ENCODE measurements at places on chromosomes 6 and 20.

DNA sequence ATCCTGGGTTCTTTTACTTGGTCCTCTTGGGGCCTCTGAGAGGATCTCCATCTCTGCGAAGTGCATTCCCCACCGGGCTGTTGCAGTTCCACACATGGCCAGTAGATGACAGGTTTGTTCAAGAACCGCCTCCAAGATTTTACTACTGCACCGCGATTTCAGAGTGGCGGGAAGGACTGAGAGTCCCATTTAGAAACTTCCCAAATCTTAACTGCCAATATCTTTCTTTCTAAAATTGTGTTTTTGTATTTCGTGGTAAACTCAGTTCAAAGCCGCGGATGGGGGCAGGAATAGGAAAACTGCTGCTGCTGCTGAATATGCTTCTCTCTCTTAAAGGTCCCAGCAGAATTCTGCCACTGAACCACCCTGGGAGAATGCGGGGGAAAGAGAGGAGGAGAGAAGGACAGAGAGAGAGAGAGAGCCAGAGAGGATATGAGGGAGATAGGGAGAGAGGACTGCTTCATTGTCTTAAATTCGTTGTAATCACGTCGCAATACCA is 8.6 kb upstream of the BTNL2 start:
- DNase-seq = peak; percentile 94
- no peak overlapping the region for H3K27ac ChIP-seq
- H3K36me3 ChIP-seq = no peaks in the 10 kb centered on the region

DNA sequence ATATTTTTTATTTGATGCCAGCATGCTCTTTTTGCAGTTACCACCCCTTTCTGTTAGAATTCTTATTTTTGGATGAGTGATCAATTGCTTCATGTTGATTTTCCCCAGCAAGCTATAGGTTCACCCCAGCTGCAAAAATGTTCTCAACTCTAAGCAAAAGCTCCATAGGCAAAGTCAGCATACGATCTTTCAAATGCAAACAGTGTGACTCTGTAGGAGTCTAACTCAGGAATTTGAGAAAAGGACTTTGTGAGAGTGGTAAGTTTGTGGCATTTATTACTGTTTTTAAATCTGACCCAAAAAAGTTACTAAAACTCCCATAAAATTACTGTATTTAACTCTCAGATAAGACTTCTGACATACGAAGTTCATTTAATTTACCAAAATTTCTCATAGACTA is 134.9 kb upstream of the HSF2 start:
- no peaks in the 10 kb centered on the region for H3K4me1 ChIP-seq
- H3K27me3 ChIP-seq = no peaks in the 10 kb centered on the region
- H3K27ac ChIP-seq = no peak overlapping the region
- H3K36me3 ChIP-seq = no peaks in the 10 kb centered on the region
- no peak for DNase-seq
- no peak overlapping the region for H3K4me3 ChIP-seq

DNA sequence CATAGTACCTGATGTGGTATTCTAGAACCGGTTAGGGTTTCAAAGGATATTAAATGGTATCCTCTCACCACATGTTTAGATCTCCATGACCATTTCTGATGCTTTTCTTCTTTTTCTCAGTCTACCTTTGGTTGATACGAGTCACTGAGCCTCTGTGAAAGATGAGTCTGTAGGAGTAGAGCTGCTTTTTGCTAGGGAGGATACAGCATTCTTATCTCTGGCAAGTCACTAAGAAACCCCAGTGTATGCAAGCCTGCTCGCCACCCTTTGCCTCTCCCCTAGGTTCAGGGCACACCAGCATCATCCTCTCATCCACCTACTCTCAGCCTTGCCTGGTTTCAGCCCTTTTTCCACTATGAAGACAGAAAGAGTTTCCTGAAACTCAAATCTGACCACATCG is 89.9 kb downstream of the MTFR2 start:
- no peaks in the 10 kb centered on the region for H3K36me3 ChIP-seq
- H3K27ac ChIP-seq = no peak overlapping the region
- DNase-seq = no peak
- H3K4me1 ChIP-seq = no peaks in the 10 kb centered on the region

- H3K27ac ChIP-seq = no peak overlapping the region
- no peaks in the 10 kb centered on the region for H3K4me1 ChIP-seq
- no peaks in the 10 kb centered on the region for H3K27me3 ChIP-seq
- no peak overlapping the region for H3K4me3 ChIP-seq
- no peak for DNase-seq
These were observed 43.9 kb downstream of the PLCB4 start for GRCh38 chr20:9112541-9113515.

DNA sequence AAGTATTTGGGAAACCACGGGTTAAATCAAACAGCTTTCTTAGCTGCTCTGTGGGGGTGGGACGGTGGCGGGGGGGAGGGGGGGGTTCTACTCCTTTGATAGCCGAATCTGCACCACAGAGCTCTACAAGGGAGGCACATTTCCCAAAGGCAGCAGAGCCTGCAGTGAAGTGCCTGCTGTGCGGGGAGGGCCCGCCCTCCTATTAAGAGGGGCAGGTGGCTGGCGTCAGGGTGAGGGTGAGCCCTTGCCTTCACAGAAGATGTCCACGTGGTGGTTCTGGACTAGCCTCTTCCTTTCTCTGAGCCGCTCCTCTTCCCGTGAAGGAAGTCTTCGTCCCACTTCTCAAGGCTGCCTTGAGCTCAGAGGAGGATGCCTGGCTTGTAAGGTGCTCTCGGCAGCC is 174.9 kb upstream of the THBS2 start:
- peak overlapping the region; percentile 59 for H3K27ac ChIP-seq
- H3K27me3 ChIP-seq = no peaks in the 10 kb centered on the region
- H3K4me1 ChIP-seq = no peaks in the 10 kb centered on the region
- no peak for DNase-seq

GRCh38 chr6:105934708-105935107 is 151.4 kb upstream of the PRDM1 start:
- no peak overlapping the region for H3K27ac ChIP-seq
- H3K4me1 ChIP-seq = no peaks in the 10 kb centered on the region
- no peaks in the 10 kb centered on the region for H3K27me3 ChIP-seq

DNA sequence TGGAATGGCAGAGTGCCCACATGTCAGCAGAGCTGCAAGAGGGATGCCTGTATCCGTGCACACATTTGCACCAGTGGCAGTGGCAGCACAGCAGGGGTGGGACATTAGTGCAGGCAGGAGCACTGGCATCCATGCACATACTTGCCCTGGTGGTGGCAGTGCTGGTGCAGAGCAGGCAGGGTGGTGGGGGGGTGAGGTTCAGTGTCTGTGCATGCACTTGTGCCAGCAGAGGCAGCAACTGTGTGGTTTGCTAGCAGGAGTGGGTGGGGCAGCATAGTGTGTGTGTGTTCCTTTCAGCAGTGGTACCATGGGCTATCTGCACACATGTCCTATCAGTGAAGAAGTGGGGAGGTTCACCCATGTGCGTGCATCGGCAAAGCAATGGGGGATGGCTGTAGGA is 151.6 kb downstream of the EPM2A start:
- no peaks in the 10 kb centered on the region for H3K36me3 ChIP-seq
- H3K4me3 ChIP-seq = no peak overlapping the region
- no peak overlapping the region for H3K27ac ChIP-seq

- DNase-seq = no peak
- H3K27ac ChIP-seq = no peak overlapping the region
- H3K27me3 ChIP-seq = no peaks in the 10 kb centered on the region
- no peaks in the 10 kb centered on the region for H3K36me3 ChIP-seq
- H3K4me3 ChIP-seq = no peak overlapping the region
These were observed 152.4 kb downstream of the SASH1 start for GRCh38 chr6:148495029-148495428.

GRCh38 chr20:59835057-59835447 is 98.4 kb downstream of the SYCP2 start:
- no peaks in the 10 kb centered on the region for H3K36me3 ChIP-seq
- H3K27ac ChIP-seq = no peak overlapping the region
- DNase-seq = no peak
- H3K4me1 ChIP-seq = no peaks in the 10 kb centered on the region
- H3K4me3 ChIP-seq = no peak overlapping the region
- H3K27me3 ChIP-seq = no peaks in the 10 kb centered on the region

- H3K36me3 ChIP-seq = peaks cover 4% of the 10 kb centered on the region
- no peak overlapping the region for H3K27ac ChIP-seq
- DNase-seq = peak; percentile 82
- H3K4me1 ChIP-seq = no peaks in the 10 kb centered on the region
These were observed 25.7 kb upstream of the TCFL5 start for GRCh38 chr20:62887152-62887859.

GRCh38 chr6:95120984-95121383 is 456.4 kb upstream of the MANEA start:
- H3K27ac ChIP-seq = no peak overlapping the region
- H3K27me3 ChIP-seq = no peaks in the 10 kb centered on the region
- no peak overlapping the region for H3K4me3 ChIP-seq
- no peak for DNase-seq
- no peaks in the 10 kb centered on the region for H3K36me3 ChIP-seq

GRCh38 chr6:168903613-168904345 is 349.9 kb downstream of the THBS2 start:
- no peak for DNase-seq
- H3K4me3 ChIP-seq = no peak overlapping the region
- no peaks in the 10 kb centered on the region for H3K4me1 ChIP-seq
- no peak overlapping the region for H3K27ac ChIP-seq

GRCh38 chr6:13038741-13039190 is 289.6 kb downstream of the TBC1D7 start:
- no peak overlapping the region for H3K27ac ChIP-seq
- H3K4me3 ChIP-seq = no peak overlapping the region

DNA sequence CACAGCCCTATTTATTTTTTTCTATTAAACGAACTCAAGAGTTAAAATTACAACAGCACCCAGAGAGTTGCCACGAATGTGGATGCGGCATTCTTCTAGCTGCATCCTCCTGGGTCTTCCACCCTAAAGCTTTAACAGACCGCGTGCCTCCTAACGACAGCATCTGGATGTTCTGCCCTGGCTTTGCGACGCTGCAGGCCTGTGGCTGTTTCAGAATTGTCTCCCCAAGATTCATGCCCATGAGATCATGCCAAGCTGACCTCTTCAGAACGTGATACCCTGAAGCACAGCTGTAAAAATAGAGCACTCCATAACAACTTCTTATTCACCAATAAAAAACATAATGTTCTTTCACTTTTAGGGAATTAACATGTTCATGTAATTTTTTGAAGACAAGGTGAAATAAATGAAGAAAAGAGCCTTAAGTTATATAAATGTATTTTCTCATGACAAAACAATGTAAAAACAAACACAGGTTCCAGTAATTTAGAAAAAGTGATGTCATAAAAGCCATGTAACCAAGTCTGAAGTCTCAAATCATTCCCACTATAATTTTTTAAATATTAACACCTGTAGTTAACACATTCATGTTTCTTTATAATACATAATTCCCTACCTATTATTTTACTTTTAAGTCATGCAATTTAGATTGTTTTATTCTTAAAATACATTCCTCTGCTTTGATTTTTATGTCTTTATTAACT is 26.5 kb downstream of the HIVEP2 start:
- no peak overlapping the region for H3K27ac ChIP-seq
- H3K4me1 ChIP-seq = no peaks in the 10 kb centered on the region
- DNase-seq = no peak
- H3K27me3 ChIP-seq = no peaks in the 10 kb centered on the region

DNA sequence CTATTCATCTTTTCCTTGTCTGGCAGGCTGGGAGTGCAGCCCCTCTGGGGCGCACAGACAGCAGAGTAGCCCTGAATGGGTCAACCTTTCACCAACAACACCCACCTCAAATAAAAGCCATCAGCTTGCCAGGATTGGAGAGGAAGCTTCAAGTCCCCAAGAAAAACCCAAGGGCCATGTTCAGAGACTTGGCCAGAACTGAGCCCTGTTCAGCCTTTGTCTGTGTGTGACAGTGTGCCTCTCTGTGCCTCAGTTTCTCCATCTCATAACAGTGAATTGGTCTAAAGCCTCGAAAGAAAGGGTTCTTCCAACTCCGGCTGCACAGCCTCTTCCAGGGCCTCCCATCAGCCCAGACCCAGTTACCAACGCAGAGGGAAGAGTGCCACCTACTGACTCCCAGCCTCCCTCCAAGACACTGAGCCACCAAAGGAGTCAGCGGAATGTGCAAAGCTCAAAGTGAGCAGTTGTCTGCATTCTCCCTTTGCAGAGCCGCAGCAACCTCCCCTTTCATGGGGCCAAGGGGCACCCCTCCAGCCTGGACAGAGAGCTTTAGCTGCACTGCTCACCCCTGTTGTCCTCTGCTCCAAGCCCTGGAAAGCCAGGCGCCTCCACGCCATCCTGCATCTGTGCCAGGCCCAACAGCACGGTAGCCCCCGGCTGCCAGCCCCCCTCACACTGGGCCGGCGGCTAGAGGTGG is 82.7 kb upstream of the TOP1 start:
- peak; percentile 51 for DNase-seq
- no peak overlapping the region for H3K27ac ChIP-seq
- no peaks in the 10 kb centered on the region for H3K4me1 ChIP-seq

- no peaks in the 10 kb centered on the region for H3K27me3 ChIP-seq
- no peak overlapping the region for H3K4me3 ChIP-seq
- no peaks in the 10 kb centered on the region for H3K36me3 ChIP-seq
- H3K27ac ChIP-seq = peak overlapping the region; percentile 36
- H3K4me1 ChIP-seq = no peaks in the 10 kb centered on the region
These were observed 74.5 kb downstream of the GFOD1 start for GRCh38 chr6:13412639-13413465.

GRCh38 chr6:81241126-81242041 is 511.1 kb downstream of the TENT5A start:
- H3K27ac ChIP-seq = no peak overlapping the region
- DNase-seq = no peak
- H3K4me3 ChIP-seq = no peak overlapping the region
- H3K4me1 ChIP-seq = no peaks in the 10 kb centered on the region
- H3K36me3 ChIP-seq = no peaks in the 10 kb centered on the region

GRCh38 chr6:36688063-36688738 is 9.4 kb upstream of the RAB44 start:
- DNase-seq = no peak
- H3K4me1 ChIP-seq = peaks cover 10% of the 10 kb centered on the region
- no peak overlapping the region for H3K4me3 ChIP-seq
- peaks cover 45% of the 10 kb centered on the region for H3K36me3 ChIP-seq
- H3K27ac ChIP-seq = no peak overlapping the region

DNA sequence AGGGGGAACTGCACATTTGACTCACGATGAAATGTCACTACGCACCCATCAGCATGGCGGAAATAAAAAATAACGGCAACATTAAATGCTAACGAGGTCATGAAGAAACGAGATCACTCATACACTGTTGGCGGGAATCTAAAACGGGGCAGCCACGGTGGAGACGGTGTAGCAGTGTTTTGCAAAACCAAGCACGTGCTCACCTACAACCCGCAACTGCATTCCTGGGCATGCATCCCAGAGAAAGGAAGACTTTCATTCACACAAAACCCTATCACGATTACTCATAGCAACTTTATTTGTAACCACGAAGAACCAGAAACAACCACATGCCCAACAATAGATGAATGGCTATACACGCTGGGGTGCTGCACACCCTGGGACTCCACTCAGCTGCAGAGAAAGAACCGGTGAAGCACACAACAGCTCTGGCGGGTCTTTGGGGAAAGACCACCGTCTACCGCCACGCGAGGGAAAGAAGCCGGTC is 77.0 kb downstream of the YTHDF1 start:
- H3K27ac ChIP-seq = no peak overlapping the region
- no peaks in the 10 kb centered on the region for H3K27me3 ChIP-seq
- no peaks in the 10 kb centered on the region for H3K4me1 ChIP-seq

All from Peyer's patch (tissue), 4 donors.